MCF 10A (cell line): ENCODE measurements at places on chromosomes 7 and 10. TPM values are rescaled to one million over a fixed set of nuclear protein-coding genes. Genes with fewer than 3 reads are reported as not detected.
A peak's percentile ranks its signal among the peaks of the same experiment; 100 is the strongest.

- H3K36me3 ChIP-seq, result no peaks in the 10 kb centered on the region
- H3K4me3 ChIP-seq, result peak overlapping the region; percentile 58
- peak; percentile 81 for DNase-seq
- peaks cover 23% of the 10 kb centered on the region for H3K4me1 ChIP-seq
These were observed 22.7 kb downstream of the KIAA1549 start for GRCh38 chr7:138958391-138958956.

Gene ABCC2
- total RNA-seq, result 6.3 and 7.4 TPM in 2 replicates

GRCh38 chr10:80196950-80197315, 8.4 kb downstream of the ANXA11 start:
- no peak overlapping the region for H3K27ac ChIP-seq
- no peak overlapping the region for H3K4me3 ChIP-seq
- DNase-seq, result no peak
- no peaks in the 10 kb centered on the region for H3K27me3 ChIP-seq

DNA sequence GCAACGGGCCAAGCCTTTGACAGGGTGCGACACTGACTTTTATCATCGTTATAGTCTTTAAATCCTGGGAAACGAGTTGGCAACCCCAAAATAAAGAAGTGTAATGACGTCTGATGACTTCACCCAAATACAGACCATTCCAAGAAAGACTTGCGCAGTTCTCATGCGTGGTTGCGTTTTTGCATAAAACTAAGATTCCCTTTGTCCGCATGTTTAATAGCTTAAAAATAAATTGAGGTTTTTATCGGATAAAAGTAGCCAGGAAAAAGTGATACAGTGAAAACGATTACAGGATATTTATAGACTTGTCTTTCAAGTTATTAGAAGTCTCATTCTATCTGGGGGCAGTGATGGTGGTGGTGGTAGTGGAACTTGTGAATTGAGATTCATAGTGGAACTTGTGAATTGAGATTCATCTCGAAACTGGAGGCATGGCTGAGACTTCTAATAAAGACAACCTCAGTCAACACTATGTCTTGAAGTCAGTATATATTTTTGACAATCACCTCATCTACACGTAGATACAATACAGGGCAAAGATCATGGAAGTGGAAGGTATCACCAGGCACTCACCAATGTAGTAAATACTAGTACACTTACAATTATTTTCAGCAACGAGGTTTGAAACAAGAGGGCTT, 1.2 kb upstream of the NAMPT start:
- no peaks in the 10 kb centered on the region for H3K27me3 ChIP-seq
- H3K4me1 ChIP-seq, result peaks cover 21% of the 10 kb centered on the region
- H3K4me3 ChIP-seq, result peak overlapping the region; percentile 100
- no peak for DNase-seq
- H3K27ac ChIP-seq, result peak overlapping the region; percentile 98

Gene ACTR1A
- total RNA-seq, result 60.1 and 75.3 TPM in 2 replicates

Gene MAD1L1
- total RNA-seq, result 25.2 and 32.0 TPM in 2 replicates

GRCh38 chr10:125002047-125002422, 60.1 kb downstream of the ZRANB1 start:
- H3K4me3 ChIP-seq, result no peak overlapping the region
- no peak overlapping the region for H3K27ac ChIP-seq
- H3K4me1 ChIP-seq, result no peaks in the 10 kb centered on the region
- peaks cover 72% of the 10 kb centered on the region for H3K36me3 ChIP-seq

- no peak for DNase-seq
- peak overlapping the region; percentile 51 for H3K27ac ChIP-seq
- H3K27me3 ChIP-seq, result no peaks in the 10 kb centered on the region
- peak overlapping the region; percentile 86 for H3K4me3 ChIP-seq
- peaks cover 5% of the 10 kb centered on the region for H3K4me1 ChIP-seq
- no peaks in the 10 kb centered on the region for H3K36me3 ChIP-seq
These were observed 620 bp upstream of the IMPDH1 start for GRCh38 chr7:128410451-128410753.

DNA sequence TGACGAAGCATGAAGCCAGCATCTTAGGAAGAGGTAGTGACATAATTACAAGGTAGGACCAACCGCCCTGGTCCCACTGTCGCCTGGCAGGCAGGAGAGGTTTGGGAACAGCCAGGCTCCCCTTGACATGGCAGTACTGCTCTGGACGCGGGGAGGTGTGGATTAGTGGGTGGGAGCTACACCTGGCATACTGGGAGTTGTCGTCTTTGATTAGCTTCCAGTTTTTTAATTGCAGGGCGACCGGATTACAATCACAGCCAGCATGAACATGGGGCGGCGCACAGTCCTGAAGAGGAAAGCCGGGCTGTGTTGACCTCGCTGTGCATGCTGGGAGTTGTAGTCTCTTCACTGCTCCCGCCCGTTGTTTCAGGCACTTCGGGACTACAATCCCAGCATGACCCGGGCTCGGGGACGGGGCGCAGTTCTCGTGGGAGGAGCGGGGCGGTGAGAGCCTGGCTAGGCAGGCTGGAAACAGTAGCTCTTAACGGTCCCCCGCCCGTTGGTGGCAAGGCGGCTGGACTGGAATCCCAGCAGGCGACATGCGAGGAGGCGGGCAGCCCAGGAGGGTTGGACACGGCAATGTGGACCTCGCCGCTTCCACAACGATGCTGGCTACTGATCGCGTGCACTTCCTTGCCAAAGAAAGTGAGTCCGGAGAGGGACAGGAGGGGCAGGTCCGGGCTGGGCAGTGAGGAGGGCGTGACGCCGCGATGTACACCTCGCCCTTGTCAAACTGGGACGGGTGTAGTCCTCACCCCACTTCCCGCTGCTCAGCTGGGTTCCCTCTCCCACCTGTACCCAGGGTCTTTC, 98.0 kb upstream of the ZNF722 start:
- no peak overlapping the region for H3K27ac ChIP-seq
- no peak for DNase-seq
- no peaks in the 10 kb centered on the region for H3K4me1 ChIP-seq
- H3K27me3 ChIP-seq, result no peaks in the 10 kb centered on the region
- H3K4me3 ChIP-seq, result no peak overlapping the region

DNA sequence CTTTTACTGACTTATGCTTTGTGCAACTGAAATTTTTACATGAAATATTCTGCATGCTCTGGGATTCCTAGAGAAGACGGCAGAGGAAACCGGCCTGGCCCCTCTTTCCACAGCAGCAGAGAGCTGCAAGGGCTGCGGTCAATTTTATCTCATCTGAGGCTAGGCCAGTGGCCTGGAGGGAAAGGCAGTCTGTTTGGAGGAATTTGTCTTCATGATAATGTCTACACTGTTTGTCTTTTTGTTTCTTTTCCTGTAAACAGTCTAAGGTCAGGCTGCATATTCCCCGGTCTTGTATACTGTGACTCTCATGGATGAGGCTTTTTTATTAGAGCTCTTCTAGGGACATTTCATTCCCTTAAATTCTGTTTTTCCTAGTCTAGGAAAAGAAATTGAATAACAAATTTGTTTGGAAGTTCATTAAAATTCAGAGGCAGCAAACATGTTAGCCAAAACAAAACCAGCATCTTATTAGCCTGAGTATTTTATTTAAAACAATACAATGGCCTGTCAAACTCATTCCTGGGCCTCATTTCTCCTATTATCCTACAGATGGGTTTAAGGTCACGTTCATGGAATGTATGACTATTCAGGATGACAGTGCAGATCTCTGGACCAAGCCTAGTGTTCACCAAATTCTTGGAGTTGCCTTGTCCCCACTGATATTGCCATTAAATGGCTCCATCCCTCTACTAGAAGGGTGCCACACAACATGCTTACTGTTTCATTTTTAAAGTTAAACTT, 26.4 kb downstream of the LAMB4 start:
- H3K36me3 ChIP-seq, result no peaks in the 10 kb centered on the region
- H3K4me1 ChIP-seq, result no peaks in the 10 kb centered on the region
- no peak for DNase-seq
- H3K27ac ChIP-seq, result no peak overlapping the region
- no peak overlapping the region for H3K4me3 ChIP-seq

Gene PRF1
- not detected in 2 replicates for total RNA-seq

GRCh38 chr7:9958486-9958885, 1015.2 kb upstream of the PHF14 start:
- no peaks in the 10 kb centered on the region for H3K36me3 ChIP-seq
- no peaks in the 10 kb centered on the region for H3K4me1 ChIP-seq
- no peak overlapping the region for H3K27ac ChIP-seq
- DNase-seq, result no peak

GRCh38 chr7:70193514-70193913, 595.2 kb downstream of the AUTS2 start:
- peaks cover 6% of the 10 kb centered on the region for H3K36me3 ChIP-seq
- H3K4me1 ChIP-seq, result no peaks in the 10 kb centered on the region
- no peaks in the 10 kb centered on the region for H3K27me3 ChIP-seq
- no peak for DNase-seq

Gene SPDYE11
- total RNA-seq, result not detected in 2 replicates

DNA sequence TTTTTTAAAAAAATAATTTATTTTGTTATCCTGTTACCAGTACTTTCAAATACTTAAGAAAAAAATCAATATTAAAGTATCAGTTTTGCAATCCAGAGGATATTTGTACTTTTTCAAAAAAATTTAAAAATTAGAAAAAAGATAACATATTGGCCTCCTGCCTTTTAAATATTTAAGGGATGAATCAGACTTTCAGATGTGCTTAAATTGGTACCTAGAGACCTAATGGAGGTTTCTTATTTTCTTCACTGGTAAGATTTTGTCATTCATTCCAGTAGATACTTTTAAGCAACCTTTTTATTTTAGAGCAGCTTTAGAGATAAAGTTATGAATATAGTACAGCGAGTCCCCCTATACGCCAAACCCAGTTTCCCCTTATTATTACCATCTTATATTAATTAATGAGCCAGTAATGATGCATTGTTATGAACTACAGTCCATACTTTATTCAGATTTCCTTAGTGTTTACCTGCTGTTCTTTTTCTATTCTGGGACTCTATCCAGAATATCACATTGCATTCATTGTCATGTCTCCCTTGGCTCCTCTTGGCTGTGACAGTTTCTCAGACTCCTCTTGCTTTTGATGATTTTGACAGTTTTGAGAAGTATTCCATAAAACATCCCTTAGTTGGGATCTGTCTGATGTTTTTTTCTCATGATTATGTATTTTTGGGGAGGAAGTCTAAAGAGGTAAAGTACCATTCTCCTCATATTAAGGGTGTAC, 34.2 kb downstream of the BICC1 start:
- no peak overlapping the region for H3K4me3 ChIP-seq
- H3K27me3 ChIP-seq, result no peaks in the 10 kb centered on the region
- H3K27ac ChIP-seq, result peak overlapping the region; percentile 4

DNA sequence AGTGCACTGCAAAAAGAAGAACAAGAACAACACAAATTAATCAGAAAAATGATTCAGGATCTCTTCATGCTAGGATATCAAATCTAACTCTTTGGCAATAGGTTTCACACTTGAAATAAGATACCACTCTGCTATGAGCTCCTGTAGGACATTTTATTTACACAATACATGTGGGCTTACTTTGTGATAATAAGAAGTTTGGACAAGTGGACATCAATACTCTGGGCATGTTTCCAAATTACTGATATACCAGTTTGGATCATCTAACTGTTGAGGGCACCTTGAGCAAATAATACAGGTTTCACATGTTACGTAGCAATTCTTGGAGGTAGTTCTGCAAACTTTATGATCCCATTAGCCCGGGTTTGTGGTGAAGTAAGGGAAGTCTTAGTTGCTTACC, 59.8 kb downstream of the CPVL start:
- no peaks in the 10 kb centered on the region for H3K27me3 ChIP-seq
- peaks cover 6% of the 10 kb centered on the region for H3K4me1 ChIP-seq
- no peak overlapping the region for H3K4me3 ChIP-seq

GRCh38 chr10:35391153-35391953, 55.0 kb downstream of the CCNY start:
- H3K27ac ChIP-seq, result peak overlapping the region; percentile 79
- no peaks in the 10 kb centered on the region for H3K36me3 ChIP-seq
- H3K27me3 ChIP-seq, result no peaks in the 10 kb centered on the region
- DNase-seq, result no peak
- H3K4me3 ChIP-seq, result no peak overlapping the region

Gene RNF32
- 3.0 and 3.6 TPM in 2 replicates for total RNA-seq

Gene PILRA
- total RNA-seq, result 0.65 and 1.6 TPM in 2 replicates

- peaks cover 7% of the 10 kb centered on the region for H3K36me3 ChIP-seq
- no peak overlapping the region for H3K4me3 ChIP-seq
- H3K27me3 ChIP-seq, result no peaks in the 10 kb centered on the region
- peaks cover 8% of the 10 kb centered on the region for H3K4me1 ChIP-seq
These were observed 30.1 kb downstream of the APBB1IP start for GRCh38 chr10:26468291-26468690.

Gene C10orf95
- total RNA-seq, result 0.49 and 0.63 TPM in 2 replicates

DNA sequence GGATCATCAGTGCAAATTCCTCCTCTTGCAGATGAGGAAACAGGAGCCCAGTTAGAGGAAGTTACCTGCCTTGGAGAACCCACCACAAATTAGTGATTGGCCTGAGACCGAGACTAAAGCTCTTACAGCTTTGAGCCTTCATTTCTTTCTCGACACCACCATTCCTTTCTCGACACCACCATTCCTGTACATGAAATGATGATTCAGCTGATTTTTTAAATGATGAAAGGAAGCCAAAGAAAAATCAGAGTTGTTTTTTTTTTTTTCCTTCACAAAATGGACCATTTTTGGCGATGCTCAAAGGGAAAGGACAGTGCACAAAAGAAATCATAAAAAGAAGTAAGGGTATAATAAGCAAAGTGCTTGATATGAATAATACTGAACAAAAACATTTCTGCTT, 1080.2 kb upstream of the AUTS2 start:
- no peak overlapping the region for H3K4me3 ChIP-seq
- H3K27ac ChIP-seq, result no peak overlapping the region
- no peak for DNase-seq
- H3K27me3 ChIP-seq, result no peaks in the 10 kb centered on the region

DNA sequence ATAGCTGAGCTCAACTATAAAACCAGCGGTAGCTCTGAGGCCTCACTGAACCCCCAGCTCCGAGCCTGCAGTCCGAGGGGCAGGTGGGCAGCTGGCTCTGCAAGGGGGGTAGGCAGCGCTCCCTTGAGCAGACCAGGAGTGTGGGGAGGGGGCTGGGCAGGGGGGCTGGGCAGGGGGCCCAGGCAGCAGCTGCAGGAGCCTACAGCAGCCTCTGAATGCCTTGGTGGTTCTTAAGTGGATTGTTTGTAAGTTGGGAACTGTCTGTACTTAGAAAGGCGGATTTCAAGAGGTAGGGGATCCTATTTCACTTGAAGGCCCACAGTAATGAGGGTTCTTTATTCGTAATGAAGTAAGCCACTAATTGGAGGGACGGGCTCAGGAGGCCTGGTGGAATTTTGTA, 72.3 kb downstream of the ICA1 start:
- no peak overlapping the region for H3K27ac ChIP-seq
- DNase-seq, result no peak
- no peaks in the 10 kb centered on the region for H3K4me1 ChIP-seq
- H3K4me3 ChIP-seq, result no peak overlapping the region

- no peaks in the 10 kb centered on the region for H3K36me3 ChIP-seq
- H3K27ac ChIP-seq, result no peak overlapping the region
These were observed 137.9 kb upstream of the HDAC9 start for GRCh38 chr7:18357691-18358090.

DNA sequence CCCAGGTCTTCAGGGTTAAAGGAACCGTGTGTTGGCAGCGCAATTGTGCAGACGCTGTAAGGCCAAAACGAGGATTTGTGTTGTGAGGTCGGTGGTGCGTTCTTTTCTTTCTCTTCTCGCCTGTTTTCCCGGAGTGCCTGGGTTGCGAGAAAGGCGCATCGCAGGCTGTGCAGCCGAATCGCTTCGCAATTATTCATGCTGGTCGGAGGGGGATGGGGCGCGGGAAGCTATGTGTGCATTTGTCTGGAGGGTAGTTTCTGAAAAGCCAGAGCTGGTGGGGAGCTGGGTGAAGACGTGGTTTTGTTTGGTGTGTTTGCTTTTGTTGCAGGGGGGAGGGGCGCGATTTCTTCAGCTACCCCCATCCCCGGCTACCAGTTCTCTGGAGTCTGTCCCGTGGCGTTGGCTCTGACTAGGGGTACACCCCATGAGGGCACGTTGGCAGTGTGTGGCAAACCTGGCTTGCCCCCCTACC, 2.1 kb downstream of the MXI1 start:
- H3K4me1 ChIP-seq, result peaks cover 22% of the 10 kb centered on the region
- peak; percentile 74 for DNase-seq
- H3K36me3 ChIP-seq, result peaks cover 10% of the 10 kb centered on the region

Gene VWA2
- not detected in 2 replicates for total RNA-seq
